ENCODE measurements at places on chromosomes 13 and 19. TPM values are rescaled to one million over a fixed set of nuclear protein-coding genes. Genes with fewer than 3 reads are reported as not detected.

HSPB6 gene
- 0.65 TPM for total RNA-seq

GPC5 gene
- not detected for total RNA-seq

GJA3 gene
- total RNA-seq: not detected

FAM83E gene
- total RNA-seq: 0.57 TPM

TSHZ3 gene
- total RNA-seq: 4.1 TPM

ZNF835 gene
- 0.14 TPM for total RNA-seq

PODNL1 gene
- 0.53 TPM for total RNA-seq

PLK5 gene
- total RNA-seq: not detected

KLK15 gene
- total RNA-seq: not detected

KIR3DL2 gene
- total RNA-seq: not detected

RDH8 gene
- total RNA-seq: not detected

NDUFA13 gene
- total RNA-seq: 108 TPM

WASF3 gene
- total RNA-seq: 23.0 TPM

ZNF793 gene
- 0.53 TPM for total RNA-seq

GAS6 gene
- 25.3 TPM for total RNA-seq

SLC10A2 gene
- not detected for total RNA-seq

CFAP97D2 gene
- not detected for total RNA-seq

CKM gene
- not detected for total RNA-seq

All from thoracic aorta endothelial cell (primary cell).